ENCODE measurements at places on chromosomes 1 and 21.

- DNase-seq, result no peak
Measured at GRCh38 chr1:87739704-87740103, 411.0 kb downstream of the LMO4 start.

- DNase-seq, result peak; percentile 76
Measured at GRCh38 chr21:14403681-14404318, 20.9 kb upstream of the HSPA13 start.

DNA sequence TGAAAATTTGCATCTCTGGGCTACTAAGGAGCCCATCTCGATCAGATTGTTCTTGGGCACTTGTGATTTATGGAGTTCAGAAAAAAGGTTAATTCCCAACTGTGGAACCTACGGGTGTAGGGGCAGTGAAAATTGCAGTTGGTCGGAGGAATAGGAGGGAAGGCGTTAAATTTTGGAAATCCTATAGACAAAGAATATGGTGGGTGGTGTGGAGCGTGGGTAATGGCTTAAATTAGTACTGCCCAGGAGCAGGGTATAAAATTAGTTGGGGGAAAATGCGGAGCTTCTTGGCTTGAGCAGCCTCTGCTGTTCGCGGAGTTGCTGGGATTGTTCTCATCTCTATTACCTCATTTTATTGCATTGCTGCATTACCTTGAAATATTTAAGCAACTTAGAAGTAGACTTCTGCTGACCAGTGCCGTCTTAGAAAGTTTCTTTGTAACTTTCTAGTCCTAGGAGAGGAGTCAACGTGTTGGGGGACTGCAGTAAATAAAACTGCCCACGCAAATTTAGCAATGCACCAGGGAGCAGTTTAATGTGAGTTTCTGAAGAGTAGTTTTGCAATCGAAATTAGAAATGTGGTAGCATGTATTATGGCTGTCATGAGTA is 514 bp downstream of the S1PR1 start:
- peak; percentile 22 for DNase-seq

DNA sequence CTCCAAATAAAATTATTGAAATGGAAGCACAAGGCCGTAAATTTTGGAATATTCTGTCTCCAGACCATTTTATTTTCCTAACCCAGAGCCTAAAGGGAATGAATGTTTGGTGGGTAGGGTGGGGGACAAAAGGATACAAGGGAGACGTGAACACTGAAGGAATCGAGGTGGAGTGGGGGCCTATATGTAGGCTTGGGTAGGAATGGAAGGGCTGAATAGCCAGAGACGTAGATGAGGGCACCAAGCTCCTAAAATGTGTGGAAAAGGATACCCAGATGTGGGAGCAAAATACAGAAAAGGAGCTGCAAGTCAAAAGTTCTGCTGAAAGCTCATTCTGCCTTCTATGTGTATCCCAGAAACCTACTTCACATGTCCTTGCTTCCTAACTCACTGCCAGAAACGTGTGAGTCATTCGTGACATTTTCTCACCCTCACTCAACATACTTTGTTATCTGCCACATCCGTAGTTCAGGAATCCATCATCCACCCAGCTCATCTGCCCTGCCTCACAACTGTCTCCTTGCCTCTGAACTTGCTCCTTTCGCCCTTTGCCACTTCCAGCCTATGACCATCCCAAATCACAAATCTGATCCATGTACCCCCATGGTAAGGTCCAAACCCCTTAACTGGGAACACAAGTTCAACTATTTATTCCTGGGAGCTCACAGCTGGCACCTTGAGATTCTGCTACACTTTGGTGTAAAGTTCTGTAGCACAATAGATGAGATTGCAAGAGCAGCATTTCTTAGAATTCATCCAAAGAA is 84.1 kb upstream of the PRDX6 start:
- DNase-seq, result no peak

GRCh38 chr1:225945564-225945963 is 4.5 kb upstream of the LEFTY2 start:
- DNase-seq, result no peak

DNA sequence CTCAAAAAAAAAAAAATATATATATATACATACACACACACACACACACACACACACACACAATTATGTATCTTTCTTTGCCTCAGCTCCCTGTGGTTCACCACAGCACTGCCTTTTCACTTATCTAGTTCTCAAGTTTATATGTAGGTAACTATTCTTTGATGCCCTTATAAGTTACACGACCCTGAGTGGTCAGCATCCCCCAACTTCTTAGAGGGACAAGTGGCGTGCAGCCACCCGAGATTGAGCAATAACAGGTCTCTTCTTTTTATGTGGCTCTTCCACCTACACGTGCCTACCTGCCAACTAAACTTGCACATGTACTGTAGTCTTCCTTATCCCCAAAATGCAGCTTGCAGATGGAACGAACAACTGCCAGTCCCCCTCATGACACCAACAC is 120.8 kb downstream of the GABPA start:
- no peak for DNase-seq

GRCh38 chr1:91603409-91603808 is 102.8 kb downstream of the CDC7 start:
- DNase-seq, result no peak

DNA sequence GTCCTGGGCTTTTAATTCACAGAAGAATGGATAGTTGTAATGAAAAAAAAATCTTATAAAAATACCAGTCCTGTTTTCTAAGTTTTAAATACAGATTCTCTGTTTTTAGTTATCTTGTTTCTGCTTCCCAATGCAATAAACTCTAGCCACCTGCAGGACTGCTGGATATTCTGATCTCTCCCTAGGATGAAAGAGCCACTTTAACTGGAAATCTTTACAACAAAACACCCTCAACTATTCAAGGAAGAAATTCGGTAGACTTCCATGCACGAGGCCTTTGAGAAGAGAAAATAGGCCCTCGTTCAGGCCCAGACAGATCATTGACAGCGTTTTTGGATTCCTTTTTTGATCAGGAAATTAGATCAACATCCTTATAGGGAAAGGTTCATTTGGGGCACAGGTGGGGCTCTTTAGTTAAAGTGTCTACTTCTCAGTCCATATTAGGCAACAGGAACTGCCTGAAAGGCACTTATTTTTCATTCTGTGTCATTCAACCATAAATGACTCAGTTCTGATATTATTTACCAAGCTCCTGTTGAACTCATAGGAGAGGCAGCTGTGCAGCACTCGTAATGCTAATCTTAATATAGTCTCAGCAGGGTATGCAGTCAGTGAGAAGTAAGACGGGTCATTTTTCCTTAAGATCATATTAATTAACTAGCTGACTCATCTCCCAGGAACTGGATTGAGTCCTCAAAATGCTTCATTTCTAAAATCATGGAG is 71.1 kb upstream of the ERRFI1 start:
- no peak for DNase-seq

- DNase-seq, result no peak
Measured at GRCh38 chr1:205074513-205074912, 9.7 kb downstream of the TMEM81 start.

GRCh38 chr1:95309031-95309471 is 75.0 kb downstream of the RWDD3 start:
- DNase-seq, result peak; percentile 20

DNA sequence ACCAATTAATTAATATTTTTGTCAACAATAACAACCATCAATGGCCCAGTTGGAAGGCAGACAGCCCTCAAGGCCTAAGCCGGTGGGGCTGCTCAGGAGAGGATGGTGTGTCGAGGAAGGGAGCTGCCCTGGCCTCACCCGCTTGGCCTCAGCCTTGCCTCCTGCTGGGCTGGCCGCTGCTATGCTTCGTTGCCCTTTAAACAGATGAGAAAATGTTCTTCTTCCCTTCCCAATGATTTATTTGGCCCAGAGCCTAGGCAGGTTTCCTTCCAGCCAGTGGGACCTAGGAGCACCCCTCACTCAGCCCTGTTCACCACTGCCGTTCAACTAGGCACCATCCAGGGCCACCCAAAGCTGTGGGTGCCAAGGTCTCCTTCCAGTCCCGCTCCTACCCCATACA is 3.1 kb upstream of the ADGRB2 start:
- DNase-seq, result no peak

DNA sequence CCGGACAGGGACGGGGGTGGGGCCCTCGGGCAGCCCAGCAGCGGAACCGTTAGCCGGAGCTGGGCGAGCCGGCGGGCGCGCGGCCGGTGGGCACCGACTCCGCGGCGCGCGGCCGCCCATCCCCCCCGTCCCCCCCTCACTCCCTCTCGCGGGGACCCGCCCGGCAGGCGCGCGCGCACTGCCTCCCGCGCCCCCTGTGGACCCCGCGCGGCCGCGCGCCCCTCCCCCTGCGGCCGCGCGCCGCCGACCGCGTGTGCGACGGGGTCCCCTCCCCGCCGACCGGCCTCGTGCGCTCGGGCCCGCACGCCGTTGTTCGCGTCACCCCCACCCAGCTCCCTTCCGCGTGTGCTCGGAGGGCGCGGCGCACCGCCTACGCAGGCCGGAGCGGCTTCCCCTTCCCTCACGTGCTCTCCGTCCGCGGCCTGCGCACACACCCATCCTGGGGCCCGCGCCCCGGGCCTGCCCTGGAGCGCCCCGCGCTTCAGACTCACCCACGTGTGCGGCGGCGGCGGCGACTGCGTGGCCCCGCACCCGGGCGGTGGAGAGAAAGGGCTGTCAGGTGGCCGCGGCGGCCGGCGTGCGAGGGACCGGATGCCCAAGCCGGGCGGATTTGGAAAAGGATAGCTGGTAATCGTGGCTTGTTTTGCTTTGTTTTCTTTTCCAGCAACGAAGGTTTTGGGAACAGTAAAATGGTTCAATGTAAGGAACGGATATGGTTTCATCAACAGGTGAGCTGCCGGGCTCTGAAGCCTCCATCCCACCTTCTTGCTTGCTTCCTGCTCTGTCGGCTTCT is 717 bp downstream of the YBX1 start:
- DNase-seq, result peak; percentile 94

GRCh38 chr21:37155186-37155585 is 82.1 kb downstream of the TTC3 start:
- DNase-seq, result no peak

DNA sequence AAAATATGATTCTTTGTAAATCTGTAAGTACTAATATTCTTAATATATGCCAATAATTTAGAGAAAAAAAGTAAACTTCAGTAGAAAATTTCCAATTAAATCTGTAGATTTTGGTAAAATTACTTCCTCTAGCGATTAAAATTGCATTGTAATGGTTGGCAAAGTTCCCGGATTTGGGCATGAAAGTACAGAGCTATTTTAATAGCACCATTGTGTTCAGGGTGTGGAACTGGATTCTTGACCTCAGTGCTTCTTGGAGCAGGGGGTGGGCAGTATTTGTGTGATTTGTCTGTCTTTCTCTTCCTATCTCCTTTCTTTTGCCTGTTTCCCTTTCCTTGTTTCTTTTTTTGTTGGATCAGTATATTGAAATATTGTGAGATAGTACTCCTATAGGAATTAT is 72.1 kb downstream of the DNM3 start:
- no peak for DNase-seq

DNA sequence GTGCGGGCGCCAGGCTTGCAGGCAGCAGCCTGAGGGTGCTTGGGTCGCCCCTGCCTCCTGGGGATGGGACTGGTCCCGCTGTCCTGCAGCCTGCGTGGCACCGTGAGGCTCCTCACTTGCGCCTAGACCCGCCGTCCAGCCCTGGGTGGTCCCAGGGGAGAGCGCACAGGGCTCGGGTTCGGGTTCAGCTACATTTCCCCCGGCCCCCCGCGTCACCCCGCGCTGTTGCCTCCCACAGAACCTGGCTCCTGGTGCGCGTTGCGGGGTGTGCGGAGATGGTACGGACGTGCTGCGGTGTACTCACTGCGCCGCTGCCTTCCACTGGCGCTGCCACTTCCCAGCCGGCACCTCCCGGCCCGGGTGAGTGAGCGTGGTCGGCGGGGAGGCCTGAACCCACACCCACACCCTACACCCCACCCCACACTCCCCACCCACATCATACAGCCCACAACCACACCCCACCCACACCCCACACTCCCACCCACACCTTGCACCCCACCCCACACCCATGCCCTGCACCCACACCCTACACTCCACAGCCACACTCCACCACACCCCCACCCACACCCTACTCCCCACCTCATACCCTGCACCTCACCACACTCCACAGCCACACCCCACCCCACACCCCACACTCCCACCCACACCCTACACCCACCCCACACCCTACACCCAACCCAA is 6.2 kb upstream of the PFKL start:
- DNase-seq, result no peak

- DNase-seq, result no peak
Measured at GRCh38 chr1:179806333-179806732, 63.2 kb downstream of the FAM163A start.

GRCh38 chr1:204296431-204296988 is 63.2 kb downstream of the PLEKHA6 start:
- no peak for DNase-seq

DNA sequence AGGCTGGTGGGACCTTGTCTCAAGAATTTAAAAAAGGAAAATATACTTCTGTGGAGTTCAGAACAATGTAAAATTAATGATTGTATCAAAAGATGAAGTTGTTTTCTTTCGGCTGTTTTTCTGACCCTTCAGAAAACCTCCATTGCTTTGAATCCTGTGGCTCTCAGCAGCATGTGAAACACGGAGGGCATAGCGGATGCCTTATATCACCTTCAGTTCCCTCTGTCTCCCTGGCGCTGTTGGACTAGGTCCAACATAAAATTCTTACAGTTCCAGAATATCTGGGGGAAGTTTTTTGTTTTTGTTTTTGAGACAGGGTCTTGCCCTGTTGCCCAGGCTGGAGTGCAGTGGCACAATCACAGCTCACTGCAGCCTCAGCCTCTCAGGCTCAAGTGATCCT is 7.4 kb downstream of the ZBTB8A start:
- DNase-seq, result no peak

DNA sequence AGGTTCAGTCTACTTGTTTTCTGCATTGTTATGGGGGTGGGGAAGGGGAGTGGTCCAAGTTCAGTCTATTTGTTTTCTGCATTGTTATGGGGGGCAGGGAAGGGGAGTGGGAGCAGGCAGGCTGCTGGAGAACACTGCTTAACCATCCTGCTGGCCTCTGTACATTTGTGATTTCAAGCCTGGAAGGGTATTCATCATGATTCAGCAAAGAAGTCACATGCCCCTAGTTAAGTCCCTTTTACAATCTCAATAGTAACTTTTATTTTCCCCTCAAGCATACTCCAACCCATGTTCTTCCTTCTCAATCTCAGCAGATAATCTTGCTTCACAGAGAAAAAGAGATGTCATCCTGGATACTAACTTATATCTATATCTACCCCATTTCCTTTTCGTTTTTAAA is 7.9 kb downstream of the LYST start:
- DNase-seq, result no peak
